ENCODE measurements at places on chromosomes 4 and X. TPM values are rescaled to one million over a fixed set of nuclear protein-coding genes. Genes with fewer than 3 reads are reported as not detected.

ADH6 gene
- total RNA-seq, result 1.9 TPM

- DNase-seq, result no peak
Measured at GRCh38 chr4:31416498-31416897, 696.3 kb downstream of the PCDH7 start.

- DNase-seq, result no peak
Measured at GRCh38 chr4:570754-571153, 5.3 kb downstream of the TMEM271 start.

DNA sequence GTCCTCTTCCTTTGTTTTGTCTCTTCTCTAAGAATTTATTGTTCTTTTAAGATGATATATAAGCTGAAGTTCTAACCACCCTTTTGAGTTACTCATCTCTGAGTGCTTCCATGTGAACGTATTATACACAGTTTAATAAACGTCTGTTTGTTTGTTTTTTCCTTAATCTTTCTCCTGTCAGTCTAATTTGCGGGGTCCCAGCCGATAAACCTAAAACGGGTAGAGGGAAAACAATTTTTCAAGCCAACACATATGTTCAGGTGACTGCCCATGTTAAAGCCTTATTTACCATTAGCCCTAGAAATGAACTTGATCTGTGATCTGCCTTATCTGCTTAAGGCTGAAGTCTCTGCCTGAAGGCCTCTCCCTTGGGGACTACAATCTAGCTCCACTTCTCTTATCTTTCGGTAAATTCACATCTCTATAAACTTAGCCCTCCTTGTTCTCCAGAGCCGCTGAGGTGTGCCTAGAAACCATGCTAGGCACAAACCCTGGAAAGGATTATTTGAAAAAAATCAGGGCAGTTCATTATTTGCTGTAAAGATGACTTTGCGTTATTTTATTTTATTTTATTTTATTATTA, 158.8 kb downstream of the CAMK2D start:
- DNase-seq, result no peak

DNA sequence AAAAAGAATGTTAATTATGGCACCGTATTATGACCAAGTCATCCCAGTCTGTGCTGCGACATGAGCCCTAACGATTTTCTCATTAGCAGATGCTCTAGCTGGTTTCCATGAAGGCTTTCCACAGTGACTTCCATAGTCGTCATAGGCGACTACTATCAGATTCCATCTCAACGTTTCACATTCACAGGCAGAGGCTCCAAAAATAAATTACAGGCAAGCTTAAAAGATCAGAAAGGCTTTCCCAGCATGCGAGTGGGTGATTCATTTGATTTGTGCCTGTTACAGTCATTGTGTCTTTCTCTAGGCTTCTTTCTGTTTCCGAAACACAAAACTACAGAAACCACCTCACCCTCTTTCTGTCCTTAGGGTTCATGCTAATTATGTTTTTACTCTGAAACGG, 43.2 kb downstream of the PALLD start:
- no peak for DNase-seq

Data from progenitor cell of endocrine pancreas (in vitro differentiated cells).